ENCODE measurements at places on chromosomes 3 and 15. TPM values are rescaled to one million over a fixed set of nuclear protein-coding genes. Genes with fewer than 3 reads are reported as not detected.
A peak's percentile ranks its signal among the peaks of the same experiment; 100 is the strongest.

- no peak overlapping the region for H3K27ac ChIP-seq
- H3K27me3 ChIP-seq: peaks cover 12% of the 10 kb centered on the region
- no peaks in the 10 kb centered on the region for H3K4me1 ChIP-seq
- H3K4me3 ChIP-seq: no peak overlapping the region
Measured at GRCh38 chr3:70071138-70071537, 71.6 kb downstream of the SAMMSON start.

GRCh38 chr15:93415576-93415975 lies 326.6 kb upstream of the RGMA start:
- no peaks in the 10 kb centered on the region for H3K27me3 ChIP-seq
- no peak overlapping the region for H3K4me3 ChIP-seq
- H3K27ac ChIP-seq: no peak overlapping the region
- DNase-seq: no peak
- H3K36me3 ChIP-seq: no peaks in the 10 kb centered on the region

DNA sequence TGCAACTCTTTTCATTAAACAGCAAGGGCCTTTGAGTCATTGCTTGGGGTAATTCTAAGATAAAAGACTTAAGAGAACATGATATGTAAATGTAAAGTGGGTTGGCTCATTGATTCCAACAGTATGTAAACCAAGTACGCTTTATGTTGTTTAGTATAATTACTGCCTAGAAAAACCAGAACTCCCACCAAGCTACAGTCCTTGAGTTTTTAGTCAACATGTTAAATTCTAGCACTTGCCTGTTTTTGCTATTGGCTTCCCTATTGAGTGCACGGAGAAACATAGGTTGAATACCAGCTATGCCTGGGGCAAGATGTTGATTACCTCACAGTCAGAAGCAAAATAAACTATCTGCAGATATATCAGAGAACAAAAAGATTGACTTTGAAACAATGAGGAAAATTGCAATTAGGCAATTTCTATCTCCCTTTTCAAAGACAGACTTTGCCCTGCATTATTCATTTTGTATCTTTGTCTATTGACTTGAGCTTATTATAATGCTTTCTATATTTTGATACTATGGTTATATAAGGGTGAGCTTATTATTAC lies 179.3 kb downstream of the ZPLD1 start:
- no peak overlapping the region for H3K27ac ChIP-seq
- H3K36me3 ChIP-seq: no peaks in the 10 kb centered on the region
- no peak overlapping the region for H3K4me3 ChIP-seq
- no peaks in the 10 kb centered on the region for H3K4me1 ChIP-seq

DNA sequence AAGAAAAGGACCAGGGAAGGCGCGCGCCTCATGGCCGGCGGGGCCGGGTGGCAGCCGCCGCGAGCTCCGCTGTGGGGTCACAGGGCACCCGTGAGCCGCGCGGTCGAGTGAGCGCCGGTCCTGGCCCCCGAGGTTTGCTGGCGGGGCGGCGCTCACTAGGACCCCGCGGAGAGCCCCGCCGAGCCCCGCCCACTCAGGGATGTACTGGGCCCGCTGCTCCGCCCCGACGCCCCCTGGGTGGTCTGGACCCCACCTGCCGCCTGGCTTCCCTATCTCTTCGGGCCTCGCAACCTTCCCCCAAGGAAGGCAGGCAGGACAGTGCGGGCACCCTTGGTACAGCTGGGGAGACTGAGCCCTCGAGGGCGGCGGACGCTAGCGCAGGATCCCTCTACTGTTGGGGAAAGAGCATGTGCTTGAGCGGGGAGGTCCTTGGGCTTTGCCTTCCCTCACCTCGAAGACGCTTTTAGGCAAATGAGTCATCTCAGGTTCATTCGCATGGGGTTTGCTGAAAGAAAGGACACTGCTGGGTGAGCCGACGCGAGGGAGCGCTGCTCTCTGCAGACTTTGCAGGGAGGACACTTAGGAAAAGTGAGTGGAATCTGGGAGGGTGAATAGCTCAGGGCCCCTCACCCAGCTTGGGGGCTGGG lies at the start of gene CHRNB4:
Gene CHRNB4 (minus strand): TSS at position 109 of the 647 bp plus-strand sequence. CDS start 77 bp downstream, at position 32.
- peaks cover 14% of the 10 kb centered on the region for H3K27me3 ChIP-seq
- H3K4me3 ChIP-seq: peak within 1 kb of the TSS; percentile 31
- no peak within 1 kb of the TSS for H3K27ac ChIP-seq

DNA sequence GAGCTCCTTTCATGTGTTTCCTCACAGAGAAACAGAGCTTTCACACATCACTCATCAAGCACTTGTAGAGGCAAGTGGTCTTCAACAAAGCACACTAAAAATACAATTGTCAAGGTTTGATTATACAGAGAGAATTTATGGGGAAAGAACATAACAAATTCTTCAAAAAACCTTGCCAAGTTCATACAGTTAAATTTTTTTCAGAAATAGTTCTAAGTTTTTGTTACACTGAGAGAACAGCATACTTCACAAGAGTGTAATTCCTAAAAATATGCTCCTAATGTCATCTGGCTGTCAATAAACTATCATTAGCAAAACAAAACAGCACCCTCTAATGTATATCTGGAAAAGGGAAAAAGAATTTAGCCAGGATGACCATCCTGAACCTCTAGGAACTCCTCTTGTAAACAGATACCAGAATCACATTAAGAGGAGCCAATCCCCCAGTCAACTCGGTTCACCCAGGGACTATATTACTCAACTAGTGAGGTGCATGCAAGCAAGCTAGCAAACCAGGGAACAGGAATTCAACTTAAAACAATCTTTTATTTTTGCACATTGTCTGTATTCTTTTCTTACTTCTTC lies 63.3 kb downstream of the RAD18 start:
- peak overlapping the region; percentile 14 for H3K27ac ChIP-seq
- no peak overlapping the region for H3K4me3 ChIP-seq
- 0 out of 2 replicates have a peak, but pooled peaks cover 6% of the 10 kb centered on the region for H3K36me3 ChIP-seq
- no peaks in the 10 kb centered on the region for H3K27me3 ChIP-seq

- H3K27ac ChIP-seq: no peak overlapping the region
- DNase-seq: no peak
- H3K36me3 ChIP-seq: no peaks in the 10 kb centered on the region
- no peaks in the 10 kb centered on the region for H3K27me3 ChIP-seq
- H3K4me1 ChIP-seq: no peaks in the 10 kb centered on the region
- H3K4me3 ChIP-seq: no peak overlapping the region
Measured at GRCh38 chr15:81442454-81442853, 68.4 kb upstream of the TMC3 start.

The SLC12A1 gene
- not detected for total RNA-seq

The LMLN gene
- 3.4 TPM for total RNA-seq

Data from GM23248 (cell line).